ENCODE measurements at places on chromosomes 5 and 9. TPM values are rescaled to one million over a fixed set of nuclear protein-coding genes. Genes with fewer than 3 reads are reported as not detected.

ZNF366 gene
- 13.6 TPM for total RNA-seq

SLC6A7 gene
- total RNA-seq = not detected

TYRP1 gene
- total RNA-seq = 5.8 TPM

CHSY3 gene
- total RNA-seq = 4.7 TPM

DNA sequence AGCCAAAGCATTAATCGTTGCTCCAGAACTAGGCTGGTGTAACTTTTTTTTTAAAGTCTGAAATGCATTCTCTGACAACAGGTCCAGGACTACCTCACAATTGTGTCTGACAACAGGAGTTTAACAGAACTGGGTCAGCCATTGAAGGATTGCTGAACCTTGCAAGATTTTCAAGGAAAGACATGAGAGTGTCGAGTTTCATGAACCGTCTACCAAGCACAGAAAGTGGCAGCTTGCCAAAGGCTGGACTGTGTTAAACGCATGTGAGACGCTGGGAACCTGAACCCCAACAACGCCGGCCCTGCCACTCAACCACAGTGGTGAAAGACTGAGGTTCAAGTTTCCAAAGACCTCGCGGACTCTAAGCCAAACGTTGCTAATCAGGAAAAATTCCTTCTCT is 79.1 kb downstream of the LHFPL2 start:
- peaks cover 30% of the 10 kb centered on the region for H3K4me1 ChIP-seq
- peak; percentile 70 for DNase-seq
- no peak overlapping the region for H3K27ac ChIP-seq
- H3K36me3 ChIP-seq = no peaks in the 10 kb centered on the region

DNA sequence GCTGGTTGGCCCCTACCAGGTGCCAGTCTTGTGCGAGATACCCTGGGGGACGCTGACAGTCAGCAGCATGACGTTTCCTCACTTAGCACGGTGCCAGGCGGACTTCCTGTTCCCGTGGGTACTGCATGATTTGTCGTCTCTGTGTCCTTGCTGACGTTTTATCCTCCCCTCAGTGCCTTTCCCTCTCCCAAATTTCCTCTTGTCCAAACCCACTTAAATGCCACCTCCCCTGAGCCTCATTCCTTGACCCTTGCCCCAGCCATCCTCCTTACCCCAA is 60.6 kb upstream of the SAP30L start:
- H3K36me3 ChIP-seq = peaks cover 29% of the 10 kb centered on the region
- H3K27ac ChIP-seq = no peak overlapping the region
- H3K4me1 ChIP-seq = no peaks in the 10 kb centered on the region

- no peaks in the 10 kb centered on the region for H3K27me3 ChIP-seq
- DNase-seq = no peak
- peak overlapping the region; percentile 77 for H3K4me3 ChIP-seq
These were observed 482 bp downstream of the IARS1 start for GRCh38 chr9:92293075-92293354.

DNA sequence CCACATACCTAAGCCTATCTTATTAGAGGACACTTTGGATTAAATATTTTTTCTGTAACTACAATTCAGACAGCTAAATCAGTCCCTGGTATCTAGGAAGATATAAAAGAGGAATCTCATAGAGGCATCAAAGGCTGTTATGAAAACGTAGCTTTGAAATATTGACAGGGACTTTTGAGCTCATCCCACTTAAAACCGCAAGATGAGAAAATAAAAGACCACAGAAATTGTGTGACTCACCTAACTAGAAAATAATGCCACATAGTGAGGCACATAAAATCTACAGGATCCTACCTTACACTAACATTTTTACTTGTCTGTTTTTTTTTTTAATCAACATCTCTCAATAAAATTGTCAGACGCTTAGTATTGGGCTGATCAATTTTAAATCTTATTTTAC is 686.5 kb upstream of the COX7C start:
- H3K27ac ChIP-seq = no peak overlapping the region
- no peak for DNase-seq

DNA sequence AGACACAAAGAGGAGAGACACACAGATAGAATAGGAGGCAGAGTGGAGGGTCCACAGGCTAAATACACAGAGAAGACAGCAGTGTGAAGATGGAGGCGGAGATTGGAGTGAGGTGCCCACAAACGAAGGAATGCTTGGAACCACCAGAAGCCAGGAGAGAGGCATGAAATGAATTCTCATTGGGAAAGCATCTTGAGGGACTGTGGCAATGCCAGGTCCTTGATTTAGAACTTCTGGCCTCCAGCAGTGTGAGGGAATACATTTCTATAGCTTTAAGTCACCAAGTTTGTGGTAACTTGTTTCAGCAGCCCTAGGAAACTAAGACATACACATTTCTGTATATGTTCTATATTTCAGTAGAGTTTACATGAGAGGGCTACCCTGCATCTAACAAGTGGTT is 396.6 kb upstream of the ZNF608 start:
- no peak overlapping the region for H3K27ac ChIP-seq
- no peaks in the 10 kb centered on the region for H3K4me1 ChIP-seq
- H3K4me3 ChIP-seq = no peak overlapping the region
- H3K36me3 ChIP-seq = no peaks in the 10 kb centered on the region
- H3K27me3 ChIP-seq = no peaks in the 10 kb centered on the region

Data from lower lobe of right lung (tissue), 2 donors.